ENCODE measurements at places on chromosomes 2 and 18.

DNA sequence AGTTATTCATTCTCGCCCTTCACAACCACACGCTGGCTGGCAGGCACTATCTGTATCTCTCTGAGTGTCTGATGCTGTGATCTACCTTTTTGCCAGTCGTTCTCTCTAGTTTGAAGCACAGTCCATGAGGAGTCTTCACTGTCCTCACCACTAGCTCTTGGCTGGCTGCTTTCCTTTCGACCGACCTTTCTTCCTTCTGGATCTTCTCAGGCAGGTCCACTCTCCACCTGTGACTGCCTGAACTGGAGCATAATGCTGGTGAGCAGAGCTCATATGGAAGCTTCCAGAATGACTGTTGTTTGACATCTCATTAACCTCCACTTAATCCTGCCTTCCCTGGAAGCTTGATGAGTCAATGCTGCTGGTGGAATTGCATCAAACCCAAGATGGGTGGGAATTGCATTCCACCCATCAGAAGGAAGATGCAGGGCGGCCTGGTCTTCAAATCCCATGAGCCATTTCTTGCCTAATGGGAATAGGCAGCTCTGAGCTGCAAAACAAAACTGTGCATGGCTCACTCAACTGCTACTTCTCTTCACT, 283.5 kb upstream of the HDAC4 start:
- DNase-seq: no peak

- no peak for DNase-seq
Measured at GRCh38 chr18:51020536-51020935, 9.5 kb upstream of the SMAD4 start.

DNA sequence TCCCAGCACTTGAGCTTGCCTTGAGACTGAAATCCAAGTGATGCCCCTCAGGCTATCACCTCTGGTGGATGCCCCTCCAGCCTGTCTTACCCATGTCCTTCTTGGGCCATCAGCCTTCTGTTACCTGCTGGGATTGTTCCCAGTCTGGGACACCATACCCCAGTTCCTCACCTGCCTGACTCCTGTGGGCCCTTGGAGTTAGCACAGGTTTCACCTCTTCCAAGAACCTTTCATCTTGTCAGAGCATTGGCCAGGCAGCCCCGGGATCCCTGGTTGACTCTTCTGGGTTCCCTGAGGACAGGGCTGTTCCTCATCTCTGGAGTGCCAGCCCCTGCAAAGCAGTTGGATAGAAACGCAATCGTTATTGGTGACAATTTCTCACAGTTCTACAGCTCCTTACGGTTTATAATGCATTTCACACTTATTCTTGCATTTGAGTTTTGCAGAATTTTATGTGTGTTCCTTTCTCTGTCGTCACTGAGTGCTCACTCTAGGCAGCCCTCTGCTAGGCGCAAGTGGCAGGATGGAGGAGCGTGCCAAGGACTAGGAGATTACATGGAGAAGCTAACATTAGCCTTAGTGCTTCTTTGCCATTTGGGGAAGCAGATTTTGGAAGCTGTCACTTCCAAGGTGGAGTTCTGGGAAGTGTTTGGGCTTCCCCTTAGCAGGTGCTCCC, 139.7 kb downstream of the DDX1 start:
- no peak for DNase-seq

DNA sequence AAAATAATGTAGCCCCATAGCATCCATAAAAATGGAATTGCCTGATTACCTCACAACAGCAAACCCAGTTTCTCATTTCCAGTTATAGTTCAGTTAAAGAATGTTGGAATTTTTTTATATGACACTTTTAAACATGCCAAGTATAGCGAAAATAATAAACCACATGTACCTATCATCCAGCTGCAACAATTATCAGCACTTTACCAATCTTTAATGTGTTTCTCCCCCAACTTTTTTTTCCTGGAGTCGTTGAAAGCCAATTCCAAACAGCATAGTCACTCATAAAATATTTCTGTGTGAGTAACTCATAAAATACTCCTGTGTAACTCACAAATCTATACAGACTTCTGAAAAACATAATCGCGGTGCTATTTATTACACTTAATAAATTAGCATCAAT, 38.1 kb downstream of the SMAD4 start:
- no peak for DNase-seq

DNA sequence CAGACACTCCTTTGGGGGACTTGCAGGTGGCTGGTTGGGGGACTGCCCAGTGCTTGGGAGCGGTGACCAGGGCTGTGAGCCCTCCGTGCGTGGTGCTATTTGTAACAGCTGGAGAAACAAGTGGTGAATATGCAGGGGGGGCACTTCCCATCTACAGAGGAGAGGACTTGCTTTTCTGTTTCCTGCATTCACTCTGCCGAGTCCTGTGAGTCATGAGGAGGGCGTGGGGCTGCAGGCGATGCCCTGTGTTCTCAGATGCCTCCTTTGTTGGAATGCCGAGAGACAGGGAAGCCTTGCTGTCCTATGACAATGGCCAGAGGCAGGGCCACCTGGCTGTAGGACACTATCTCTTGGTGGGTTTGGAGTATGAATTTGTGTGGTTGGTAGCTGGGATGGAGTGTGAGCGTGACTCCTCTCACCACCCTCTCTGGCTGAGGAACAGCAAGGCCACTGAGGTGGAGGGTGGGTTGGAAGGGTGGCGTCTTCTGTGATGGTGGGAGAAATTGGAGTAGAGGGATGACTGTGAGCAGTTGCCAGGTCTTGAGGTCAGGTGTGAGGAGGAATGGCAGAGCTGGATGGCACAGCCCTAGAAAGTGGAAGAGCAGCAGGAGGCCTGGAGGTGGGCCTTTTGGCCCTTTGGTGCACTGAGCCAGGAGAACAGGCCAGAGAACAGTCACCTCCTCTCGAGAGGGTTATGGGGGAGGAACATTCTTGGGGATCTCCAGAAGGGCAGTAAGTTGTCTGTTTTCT, 24.3 kb downstream of the FHOD3 start:
- no peak for DNase-seq

DNA sequence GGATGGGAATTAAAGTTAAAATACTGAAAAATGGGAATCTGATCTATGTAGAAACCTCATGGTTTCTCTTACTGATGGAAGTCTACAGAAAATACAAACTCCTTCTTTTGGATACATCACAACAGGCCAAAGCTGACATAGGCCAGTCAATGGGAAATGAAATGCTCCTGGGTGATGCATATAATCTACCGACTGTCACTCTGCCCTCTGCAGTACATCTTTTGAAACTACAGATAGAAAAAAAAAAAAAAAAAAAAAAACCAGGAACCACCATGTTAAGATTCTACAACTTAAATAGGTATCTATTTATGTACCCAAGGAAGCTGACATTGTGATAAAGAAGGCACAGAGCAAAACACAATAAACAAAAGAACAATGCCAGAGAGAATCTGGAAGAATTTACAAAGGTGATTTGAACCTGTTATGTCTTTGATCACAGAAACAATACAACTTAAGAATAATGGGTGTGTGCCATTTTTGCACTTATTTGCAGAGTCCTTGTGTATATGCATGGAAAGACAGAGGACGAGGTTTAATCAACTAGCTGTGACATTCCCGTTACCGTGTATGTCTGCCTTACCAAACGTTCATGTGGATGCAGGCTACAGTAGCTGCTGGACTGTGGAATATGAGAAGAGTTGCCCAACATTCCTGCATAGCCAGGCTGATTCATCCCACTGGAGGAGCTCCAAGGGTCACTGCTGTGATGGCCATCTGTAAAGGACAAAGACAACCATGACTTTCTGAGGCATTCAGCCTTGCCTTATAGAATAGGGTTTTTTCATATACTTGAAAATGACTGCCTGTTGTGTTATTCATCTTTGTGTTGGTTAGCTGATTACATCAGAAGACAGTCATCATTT, 312.7 kb downstream of the TCF4 start:
- no peak for DNase-seq

- no peak for DNase-seq
Measured at GRCh38 chr2:68366083-68366560, 1.0 kb downstream of the PLEK start.

DNA sequence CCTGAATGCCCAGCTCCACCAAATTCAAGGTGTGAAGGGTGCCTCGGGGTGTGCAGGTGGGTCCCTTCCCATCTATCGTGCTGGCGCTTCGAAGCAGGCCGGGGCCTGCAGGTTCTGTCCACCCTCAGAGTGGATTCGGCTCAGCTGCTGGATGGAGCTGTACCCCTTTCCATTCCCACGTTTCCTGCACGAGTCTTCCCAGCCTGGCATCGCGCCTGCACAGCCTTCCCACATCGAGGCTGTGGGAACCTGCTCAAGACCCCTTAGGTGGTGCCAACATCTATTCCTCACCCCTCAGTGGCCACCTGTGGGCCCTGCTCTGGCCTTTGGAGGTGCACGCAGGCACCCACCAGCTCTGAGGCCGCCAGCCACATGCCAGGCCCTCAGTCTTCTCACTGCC, 65.7 kb downstream of the PDCL3 start:
- no peak for DNase-seq

DNA sequence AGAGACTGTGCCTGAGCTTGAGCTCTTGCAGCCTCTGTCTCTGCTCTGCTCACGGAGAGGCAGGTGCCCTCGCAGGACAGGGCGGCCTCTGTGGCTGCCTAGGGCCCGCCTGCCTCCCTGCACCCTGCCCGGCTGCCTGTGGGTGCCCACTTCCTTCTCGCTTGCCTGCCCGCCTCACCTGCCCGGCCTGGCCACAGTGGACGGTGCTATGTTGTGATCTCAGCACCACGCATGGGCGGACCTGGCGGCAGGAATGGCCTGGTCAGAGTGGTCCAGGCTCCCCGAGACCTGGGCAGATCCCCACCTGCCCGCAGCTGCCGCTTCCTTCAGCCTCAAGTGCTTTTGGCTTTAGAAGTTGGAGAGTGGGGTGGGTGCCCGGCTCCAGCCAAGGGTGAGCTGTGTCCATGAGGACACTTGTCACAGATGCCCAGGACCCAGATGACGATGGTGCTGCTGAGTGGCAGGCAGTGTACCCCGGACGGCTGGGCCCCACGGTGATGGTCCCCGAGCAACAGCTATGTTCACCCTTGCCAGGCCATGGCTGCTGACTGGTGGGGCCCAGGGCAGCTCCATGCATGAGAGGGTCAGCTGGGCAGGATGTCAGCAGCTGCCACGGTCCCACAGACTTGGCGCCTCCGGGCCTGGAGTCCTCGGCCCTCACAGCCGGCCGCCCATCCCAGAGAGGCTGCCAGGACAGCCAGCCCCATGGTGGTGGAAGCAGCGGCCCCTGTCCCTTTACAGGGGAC, 25.3 kb downstream of the RTP5 start:
- no peak for DNase-seq

DNA sequence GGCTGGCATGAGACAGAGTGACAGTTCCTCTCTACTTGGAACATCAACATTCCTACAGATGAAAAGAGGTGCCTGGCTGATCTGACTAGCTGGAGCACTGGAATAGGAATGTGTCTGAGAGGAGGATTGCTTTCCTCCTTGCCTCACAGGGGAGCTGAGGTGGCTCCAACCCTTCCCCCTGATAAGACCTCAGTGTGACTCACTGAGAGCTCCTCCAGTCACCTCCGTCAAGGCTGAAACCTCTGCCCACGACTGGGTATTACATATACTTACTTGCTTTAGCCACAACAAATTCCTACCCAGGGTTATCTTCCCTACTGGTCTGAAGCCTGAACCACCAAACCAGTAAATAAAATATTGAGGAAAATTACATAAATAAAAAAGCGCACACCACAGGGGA, 342.7 kb upstream of the REG3G start:
- DNase-seq: no peak

DNA sequence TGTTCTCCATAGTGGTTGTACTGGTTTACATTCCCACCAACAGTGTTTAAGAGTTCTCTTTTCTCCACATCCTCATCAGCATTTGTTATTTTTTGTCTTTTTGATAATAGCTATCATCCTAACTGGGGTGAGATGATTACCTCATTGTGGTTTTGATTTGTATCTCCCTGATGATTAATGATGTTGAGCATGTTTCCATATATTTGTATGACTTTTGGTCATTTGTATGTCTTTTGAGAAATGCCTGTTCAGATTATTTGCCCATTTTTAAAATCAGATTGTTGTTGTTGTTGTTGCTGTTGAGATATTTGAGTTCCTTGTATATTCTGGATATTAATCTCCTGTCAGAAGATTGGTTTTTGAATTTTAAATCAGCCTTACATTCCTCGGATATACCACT, 147.5 kb downstream of the NCOA1 start:
- DNase-seq: no peak

DNA sequence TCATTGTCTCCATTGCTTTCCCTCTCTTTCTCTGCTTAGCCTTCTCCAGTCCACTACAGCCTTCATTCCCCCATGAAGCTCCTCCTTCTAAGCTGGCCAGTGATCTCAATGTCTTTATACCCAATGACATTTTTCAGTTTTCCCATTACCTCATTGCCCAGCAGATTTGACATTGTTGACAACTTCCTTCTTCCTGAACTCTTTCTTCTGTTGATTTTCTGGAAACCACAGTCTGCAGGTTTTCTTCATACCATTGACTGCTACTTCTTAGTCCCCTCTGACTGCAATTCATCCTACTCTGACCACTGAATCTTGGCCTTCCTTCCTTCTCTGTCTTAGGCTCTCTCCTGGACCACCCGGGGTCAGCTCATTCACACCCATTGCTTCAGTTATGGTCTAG, 22.9 kb upstream of the SPP2 start:
- DNase-seq: no peak

DNA sequence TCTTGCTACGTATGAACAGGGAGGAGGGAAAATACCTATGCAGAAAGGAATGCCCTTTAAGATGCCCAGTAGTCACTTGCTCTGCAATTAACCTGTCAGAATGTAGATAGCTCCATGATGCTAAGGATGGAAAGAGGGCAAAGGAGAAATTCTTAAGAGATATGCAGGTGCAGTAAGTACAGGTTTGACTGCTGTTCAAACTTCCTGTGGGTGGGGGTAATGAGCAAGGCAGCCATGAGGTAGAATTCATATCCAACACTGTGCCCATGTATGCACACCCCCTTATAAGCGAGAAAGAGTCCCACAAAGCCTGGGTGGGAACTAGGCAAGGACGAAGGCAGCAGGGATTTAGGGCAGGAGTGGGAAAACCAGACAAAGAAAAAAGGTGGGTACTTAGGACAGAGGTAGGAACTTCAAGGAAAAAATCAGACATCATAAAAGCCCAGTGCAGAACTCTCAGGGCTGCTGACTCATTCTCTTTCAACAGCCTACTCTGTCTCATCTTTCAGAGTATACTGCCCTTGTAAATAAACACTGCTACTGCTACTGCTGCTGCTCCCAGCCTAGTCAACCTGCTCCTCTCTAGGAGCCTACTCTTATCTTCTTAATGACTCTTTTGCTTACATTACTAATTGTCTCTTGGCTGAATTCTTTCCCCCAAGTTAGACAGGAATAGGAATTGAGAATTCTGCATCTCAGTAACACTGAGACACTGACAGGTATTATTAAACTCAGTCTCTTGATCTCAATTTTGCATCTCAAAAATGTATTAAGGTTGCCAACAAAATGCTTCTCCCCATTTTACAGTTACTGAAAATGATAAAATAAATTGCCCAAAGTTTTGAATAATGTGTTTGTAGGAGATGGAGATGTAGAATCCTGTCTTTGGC, 189.0 kb downstream of the PTH2R start:
- no peak for DNase-seq

- DNase-seq: no peak
Measured at GRCh38 chr18:78713726-78714125, 265.9 kb upstream of the SALL3 start.

- no peak for DNase-seq
Measured at GRCh38 chr2:29607038-29607420, 314.4 kb downstream of the ALK start.

- DNase-seq: no peak
Measured at GRCh38 chr2:71716697-71717624, 263.6 kb downstream of the DYSF start.
